ENCODE measurements at places on chromosomes 12 and 14.

DNA sequence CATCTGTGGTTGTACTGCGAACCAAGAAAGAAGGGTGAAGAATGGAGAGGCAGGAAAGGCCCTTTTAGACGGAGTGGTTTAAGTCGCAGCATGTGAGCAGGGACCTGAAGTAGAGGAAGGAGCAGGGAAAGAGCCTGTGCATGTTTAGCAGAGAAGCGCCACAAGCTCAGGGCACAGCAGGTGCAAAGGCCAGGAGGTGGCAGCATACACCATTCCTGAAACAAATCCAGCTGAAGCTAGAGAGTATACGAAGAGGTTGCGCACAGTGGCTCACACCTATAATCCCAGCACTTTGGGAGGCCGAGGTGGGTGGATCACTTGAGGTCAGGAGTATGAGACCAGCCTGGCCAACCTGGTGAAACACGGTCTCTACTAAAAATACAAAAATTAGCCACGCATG, 49.9 kb downstream of the HELB start:
- DNase-seq, result peak; percentile 48

DNA sequence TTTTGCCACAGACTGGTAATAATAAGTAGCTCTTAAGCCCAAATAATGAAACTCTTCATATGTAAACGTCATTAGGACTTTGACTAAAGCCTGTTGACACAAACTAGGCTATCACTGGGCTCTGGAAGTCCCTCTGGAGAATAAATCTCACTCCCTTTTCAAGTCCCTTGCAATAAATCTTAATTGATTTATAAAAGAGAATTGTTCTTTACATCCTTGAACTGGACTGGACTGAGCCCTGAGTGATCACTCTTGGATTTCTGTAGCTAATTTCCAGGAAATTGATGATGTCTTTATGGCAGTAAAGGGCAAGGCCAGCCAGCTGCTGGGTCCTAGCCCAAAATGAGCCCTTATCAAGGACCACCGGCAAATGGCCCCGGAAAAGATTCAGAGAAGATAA, 1162.7 kb downstream of the BCL11B start:
- no peak for DNase-seq

GRCh38 chr12:3223601-3224529, 146.7 kb downstream of the TSPAN9 start:
- DNase-seq, result no peak

DNA sequence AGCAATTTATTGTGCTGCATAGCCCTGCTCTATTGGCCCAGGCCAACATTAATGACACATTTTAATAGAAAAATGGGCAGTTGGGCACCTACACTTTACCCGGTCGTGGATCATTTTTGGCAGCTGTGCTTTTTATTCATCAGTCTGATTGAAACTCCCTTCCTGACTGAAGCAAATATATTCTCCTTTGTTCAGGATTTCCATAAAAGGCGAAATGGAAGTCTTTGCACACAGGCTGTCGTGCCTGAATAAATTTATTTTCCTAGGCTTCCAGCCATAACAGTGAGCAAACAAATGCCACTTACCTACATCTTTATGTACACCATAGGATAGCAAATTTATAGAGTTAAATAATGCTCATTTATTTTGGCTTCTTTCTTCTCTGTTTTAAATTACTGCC, 480.7 kb upstream of the DCN start:
- DNase-seq, result no peak

GRCh38 chr14:63475761-63476160, 67.4 kb downstream of the PPP2R5E start:
- DNase-seq, result no peak

DNA sequence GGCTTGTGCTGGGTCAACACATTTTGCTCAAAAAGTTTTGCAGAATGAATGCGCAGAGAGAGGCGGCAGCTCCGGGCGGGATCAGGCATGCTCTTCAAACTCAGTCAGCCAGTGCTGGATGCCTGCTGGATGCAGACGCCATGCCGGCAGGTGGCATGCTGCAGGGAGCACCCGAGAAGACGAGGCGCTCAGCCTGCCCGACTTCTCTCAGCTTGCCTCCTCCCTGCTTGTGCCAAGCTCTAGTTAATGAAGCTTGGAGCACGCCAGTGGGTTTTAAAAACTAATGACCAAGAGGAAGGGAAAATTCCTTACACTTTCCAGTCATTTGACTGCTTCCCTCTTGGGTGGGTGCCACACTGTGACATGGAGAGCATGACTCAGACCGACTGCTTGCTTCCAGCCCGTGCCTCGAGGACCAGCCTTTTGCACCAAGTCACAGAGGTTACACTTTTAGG, 39.8 kb downstream of the SLC24A4 start:
- no peak for DNase-seq

DNA sequence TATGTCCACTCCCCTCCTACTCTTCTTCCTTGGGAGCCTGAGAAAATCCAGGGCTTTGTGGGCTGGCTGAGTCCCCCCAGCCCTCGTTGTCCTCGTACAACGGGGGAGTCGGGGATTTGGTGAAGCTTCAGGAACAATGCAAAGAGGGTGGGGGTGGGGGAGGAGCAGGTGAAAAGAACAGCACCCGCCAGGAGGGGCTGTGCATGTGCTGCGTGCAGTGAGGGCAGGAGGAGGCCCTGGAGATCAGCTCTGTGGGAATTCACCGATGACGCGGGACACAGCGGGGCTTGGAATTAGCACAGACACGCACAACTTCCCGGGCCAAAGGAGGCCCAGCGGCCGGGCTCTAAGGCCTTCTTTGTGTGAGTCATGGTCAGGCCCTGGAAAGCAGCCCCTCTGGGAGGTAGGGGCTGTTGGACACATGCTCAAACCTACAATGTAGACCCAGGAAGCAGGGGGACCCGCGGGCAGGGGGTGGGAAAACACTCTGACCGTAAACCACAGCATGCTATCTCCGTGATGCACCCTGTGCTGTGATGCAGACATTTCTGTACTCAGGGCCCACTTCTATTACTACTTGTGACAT, 32.8 kb downstream of the RBM19 start:
- peak; percentile 81 for DNase-seq

DNA sequence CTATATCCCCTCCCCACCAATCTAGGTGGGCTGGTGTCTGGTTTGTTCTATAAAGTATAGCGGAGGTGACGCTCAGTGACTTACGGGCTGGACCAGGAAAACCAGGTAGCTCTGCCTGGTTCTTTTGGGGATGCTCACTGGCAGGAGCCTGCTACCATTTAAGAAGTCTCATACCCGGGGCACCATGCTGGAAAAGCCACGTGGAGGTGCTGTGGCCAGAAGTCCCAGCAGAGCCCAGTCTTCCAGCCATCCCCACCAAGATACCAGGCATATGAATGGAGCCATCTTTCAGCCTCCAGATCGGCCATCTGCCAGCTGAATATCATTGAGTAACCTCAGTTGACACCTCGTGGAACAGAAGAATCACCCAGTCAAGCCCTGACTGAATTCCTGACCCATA, 87.2 kb downstream of the AACS start:
- DNase-seq, result no peak

- DNase-seq, result no peak
These were observed 12.0 kb downstream of the SLC39A2 start for GRCh38 chr14:21011136-21011535.

DNA sequence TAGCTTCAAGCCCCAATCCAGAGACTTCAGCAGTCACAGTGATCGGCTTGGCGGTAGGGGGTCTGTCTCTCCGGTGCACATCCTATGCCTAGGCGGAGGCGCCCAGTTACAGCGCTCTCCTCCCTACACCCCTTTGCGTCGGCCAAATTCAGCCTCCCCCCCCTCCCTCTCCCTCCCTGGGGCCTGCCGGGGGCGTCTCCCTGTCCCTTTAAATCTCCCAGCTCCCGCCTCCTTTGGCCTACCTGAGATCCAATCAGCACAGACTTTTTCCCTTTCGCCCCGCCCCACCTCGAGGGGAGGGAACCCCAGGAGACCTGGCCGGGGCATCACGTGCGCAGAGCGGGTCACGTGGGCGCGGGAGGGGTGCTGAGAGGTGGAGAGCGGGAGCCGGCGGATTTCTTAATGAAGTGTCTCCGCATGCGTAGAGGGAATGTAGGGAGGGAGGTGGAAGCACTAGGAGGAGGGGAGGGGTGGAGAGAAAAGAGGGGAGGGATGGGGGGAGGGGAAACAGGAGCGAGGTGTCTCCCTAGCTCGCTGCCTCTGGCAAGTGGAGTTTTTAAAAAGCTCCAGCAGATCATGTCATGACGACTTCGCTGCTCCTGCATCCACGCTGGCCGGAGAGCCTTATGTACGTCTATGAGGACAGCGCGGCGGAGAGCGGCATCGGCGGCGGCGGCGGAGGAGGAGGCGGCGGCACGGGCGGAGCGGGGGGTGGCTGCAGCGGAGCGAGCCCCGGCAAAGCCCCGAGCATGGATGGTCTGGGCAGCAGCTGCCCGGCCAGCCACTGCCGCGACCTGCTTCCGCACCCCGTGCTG, at the start of gene HOXC13:
HOXC13 (plus strand) TSS at position 506 of the 815 bp plus-strand sequence; CDS start at position 582, 76 bp downstream.
- DNase-seq, result peak; percentile 88

DNA sequence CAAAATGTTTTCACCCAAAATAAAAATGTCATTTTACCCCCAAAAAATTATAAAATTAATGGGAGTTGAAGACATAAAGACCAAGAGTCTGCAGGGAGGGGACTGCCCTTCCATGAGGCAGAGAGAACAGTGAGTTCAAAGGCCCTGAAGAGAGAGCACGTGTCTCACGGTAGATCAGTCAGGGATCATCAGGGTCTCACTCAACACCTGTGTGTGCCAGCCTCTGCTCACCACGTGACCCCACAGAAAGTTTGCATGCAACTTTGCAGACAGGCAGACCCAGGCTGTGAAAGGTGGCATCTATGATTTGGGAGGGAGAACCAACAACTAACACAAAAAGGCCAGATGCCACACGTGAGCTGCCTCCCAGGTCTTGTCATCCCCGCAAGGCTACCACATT, 33.1 kb downstream of the CLMN start:
- DNase-seq, result no peak

DNA sequence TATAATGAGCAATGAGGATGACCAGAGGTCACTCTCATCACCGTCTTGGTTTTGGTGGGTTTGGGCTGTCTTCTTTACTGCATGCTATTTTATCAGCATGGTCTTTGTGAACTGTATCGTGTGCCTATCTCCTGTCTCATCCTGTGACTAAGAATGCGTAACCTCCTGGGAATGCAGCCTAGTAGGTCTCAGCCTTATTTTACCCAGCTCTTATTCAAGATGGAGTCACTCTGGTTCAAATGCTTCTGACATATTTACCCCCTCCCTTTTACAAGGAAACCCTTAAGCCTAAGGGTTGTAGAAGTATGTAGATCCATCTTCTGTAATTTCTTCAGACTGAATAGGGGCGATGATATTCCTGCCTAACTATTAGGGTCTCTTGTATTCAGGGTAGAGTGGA, 8.4 kb downstream of the IFI27L1 start:
- DNase-seq, result no peak

GRCh38 chr12:57435293-57435692, 709 bp downstream of the INHBC start:
- no peak for DNase-seq

GRCh38 chr12:112515868-112516267, 97.1 kb downstream of the PTPN11 start:
- no peak for DNase-seq

GRCh38 chr14:47438650-47439140, 236.7 kb downstream of the MDGA2 start:
- DNase-seq, result no peak

- no peak for DNase-seq
These were observed 4.6 kb downstream of the PSEN1 start for GRCh38 chr14:73140811-73141323.

- DNase-seq, result no peak
These were observed 14.9 kb upstream of the IRF2BPL start for GRCh38 chr14:77043177-77043983.

DNA sequence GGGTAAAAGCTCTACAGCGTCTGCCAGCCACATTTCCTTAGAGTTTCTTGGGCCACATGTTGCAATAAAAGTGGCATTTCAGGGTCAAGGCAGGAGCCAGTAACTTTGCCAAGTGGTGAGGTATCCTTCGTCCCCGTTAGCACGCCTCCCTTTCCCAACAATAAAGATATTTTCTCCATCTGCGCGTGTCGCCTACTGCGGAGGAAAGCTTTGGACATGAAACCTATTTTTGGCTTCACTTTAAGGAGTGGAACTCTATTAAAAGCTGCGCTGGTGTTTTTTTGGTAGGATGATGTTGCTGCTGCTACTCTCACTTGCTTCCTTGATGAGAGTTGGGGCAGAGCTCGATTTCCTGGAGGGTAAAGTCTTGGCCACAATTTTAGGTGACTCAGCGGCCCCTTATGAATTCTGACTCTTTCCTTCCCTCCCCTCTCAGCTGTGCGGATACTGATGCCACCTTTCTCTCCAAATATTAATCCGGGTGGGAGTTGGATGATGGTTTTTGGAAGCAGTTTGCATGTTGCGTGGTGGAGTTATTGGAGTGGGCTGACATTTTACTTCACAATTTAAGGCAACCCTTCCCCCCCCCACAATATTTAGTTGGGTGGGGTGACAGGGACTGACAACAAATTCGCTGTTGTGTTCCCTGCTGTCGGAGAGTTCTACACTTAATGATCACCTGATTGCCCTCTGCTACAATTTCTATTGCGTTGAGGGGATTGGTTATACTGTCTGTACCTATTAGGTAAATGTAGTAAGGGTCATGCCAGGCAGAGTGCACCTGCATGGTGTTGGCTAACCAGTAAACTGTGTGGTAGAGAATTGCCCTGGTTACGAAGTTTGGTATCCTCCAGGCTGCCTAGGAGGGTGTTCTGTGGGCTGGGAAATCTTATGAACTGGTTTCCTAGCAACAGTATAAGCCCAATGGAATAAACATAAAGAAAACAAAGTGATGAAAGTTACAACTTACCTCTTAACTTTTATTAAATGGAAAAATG, 1.1 kb downstream of the CCDC91 start:
- no peak for DNase-seq

DNA sequence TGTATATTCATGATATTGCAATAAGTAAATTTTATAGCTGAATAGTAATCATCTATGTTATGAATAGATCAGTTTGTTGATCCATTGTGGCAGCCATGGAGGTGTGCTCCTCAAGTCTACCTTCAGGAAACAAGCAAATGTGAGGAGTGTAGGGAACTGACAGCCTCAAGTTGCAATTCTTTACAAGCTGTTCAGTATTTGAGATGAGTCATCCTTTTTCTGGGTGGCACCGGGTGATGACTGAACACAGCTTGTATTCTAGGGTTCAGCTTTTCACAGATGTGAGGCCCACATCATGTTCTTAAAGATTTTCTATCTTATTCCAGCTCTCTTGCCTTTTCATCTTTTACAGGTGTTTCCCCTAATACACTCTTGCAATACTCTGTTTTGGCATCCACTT, 452.4 kb downstream of the KCNH5 start:
- DNase-seq, result peak; percentile 17

GRCh38 chr14:90405755-90406154, 8.9 kb downstream of the CALM1 start:
- no peak for DNase-seq
